Activated gamma-delta T cell (primary cell): ENCODE measurements at places on chromosomes 1 and 21.

GRCh38 chr1:154329152-154329521 lies 3.8 kb downstream of the ATP8B2 start:
- no peak for DNase-seq

DNA sequence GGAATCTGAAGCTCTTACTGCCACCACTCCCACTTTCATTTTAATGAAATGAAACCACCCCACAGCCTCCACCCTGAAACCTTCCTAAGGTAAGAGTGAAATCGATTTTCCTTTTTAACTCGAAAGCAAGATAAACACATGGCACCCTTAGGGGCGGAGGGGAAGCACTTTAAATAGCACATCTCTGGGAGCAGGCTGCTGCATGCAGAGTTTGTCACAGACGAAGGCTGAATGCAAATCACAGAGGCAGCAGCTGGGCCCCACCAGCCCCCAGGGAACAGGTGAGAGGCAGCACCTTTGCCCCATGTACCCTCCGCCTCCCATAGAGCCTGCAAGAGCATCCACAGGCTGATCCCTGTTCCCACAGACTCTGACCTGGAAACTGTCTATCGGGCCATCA lies 60.0 kb upstream of the GRIK3 start:
- no peak for DNase-seq

GRCh38 chr1:70354332-70355110 lies at the start of gene ANKRD13C:
Gene ANKRD13C, minus strand, starts transcription at chr1:70354722. Its CDS starts 314 bp downstream, at chr1:70354408.
- DNase-seq: peak; percentile 66

DNA sequence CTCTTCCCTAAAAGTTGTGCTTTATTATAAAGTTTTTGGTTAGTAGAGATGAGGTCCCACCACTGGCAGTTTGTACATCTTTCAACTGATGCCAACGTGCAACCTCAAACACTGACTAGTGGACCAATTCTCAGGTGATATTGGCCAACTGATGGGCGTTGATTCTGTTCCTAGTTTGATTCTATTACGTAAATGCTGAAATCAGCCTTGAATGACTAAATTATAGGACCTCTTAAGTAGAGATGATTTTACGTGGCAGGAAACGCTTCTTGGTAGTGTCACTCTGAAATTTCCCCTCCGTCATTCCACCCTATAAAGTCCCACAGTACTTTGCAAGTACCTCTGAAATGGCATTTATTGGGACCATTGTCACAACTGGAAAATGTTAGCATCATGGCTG lies 8.8 kb upstream of the FNDC7 start:
- no peak for DNase-seq

DNA sequence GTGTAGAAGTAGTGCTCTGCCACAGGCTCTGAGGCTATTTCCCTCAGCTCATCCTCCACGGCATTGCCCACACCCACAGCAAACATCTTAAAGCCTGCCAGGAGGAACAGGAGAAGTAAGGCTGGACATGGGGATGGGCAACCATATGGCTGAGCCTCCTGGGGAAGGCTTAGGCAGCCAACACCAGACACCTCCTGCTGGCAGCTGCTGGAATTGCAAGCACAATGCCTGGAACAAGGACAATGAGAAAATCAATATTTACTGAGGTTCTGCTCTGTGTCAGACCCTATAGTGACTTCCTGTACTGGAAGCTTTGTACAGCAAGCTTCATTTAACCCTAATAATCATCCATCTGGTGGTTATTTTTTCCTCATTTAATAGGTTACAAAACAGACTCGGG lies 8.2 kb downstream of the MATN1 start:
- DNase-seq: no peak
